Endothelial cell of umbilical vein (primary cell): ENCODE measurements at places on chromosomes 5 and 9. TPM values are rescaled to one million over a fixed set of nuclear protein-coding genes. Genes with fewer than 3 reads are reported as not detected.

Gene NRG2
- polyA plus RNA-seq, result 0.26 and 0.30 TPM in 2 replicates

- DNase-seq, result peak; percentile 84
Observed at GRCh38 chr5:43034591-43034968, 5.5 kb downstream of the ANXA2R start.

DNA sequence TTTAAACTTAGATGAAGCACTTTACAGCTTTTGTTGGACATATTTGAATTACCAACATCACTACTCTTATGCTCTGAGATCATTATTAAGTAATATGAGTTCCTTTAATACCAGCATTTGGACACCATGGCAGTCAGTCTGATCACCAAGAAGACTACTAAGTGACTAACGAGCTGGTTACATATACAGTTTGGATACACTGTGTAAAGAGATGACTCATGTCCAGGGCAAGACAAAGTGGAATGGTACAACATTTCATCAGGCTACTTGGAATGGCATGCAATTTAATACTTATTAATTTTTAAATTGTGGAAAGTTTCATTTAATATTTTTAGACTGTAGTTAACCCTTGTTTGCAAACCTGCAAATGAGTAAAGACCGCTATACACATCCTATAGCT is 237.4 kb upstream of the PRDM9 start:
- no peak for DNase-seq

DNA sequence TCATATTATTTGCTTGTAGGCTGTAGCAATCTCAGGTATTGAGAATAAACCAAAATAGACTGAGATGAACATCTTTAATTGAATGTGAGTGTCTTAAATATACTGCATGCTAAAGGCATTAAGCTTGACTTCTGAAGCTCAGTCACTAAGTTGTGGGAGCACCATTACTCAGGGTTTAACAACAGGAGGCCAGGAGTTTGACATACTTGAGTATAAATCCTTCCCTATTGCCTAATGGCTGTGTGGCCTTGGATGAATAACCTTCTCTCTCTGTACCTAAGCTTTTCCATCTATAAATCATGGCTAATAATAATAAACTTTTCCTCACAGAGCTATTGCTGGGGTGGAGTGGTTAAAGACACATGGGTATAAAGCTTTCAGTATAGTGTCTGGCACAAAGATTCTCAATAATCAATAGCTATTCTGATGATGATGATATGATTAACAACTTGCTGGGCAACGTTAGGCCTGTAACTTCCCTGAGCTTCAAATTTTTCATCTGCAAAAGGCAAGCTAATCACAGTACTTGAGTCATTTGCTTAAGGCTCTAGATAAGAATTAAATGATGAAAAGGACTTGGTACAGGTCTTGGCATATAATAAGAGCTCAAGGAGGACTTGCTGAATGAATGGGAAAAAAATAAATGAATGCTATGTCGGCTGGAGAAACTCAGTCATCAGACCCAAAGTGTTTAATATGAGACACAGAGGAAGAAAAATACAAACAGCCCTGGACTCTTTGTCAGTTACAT is 174.0 kb upstream of the IL12B start:
- DNase-seq, result no peak

- peak; percentile 42 for DNase-seq
Observed at GRCh38 chr5:39256477-39257235, 37.3 kb upstream of the FYB1 start.

- no peak for DNase-seq
Observed at GRCh38 chr5:1366514-1366913, 21.6 kb upstream of the CLPTM1L start.

Gene ARSI
- polyA plus RNA-seq, result 0.03 and 0.17 TPM in 2 replicates

GRCh38 chr9:113387560-113388230 is 10.9 kb upstream of the HDHD3 start:
- DNase-seq, result no peak
